ENCODE measurements at places on chromosomes 7 and 10. TPM values are rescaled to one million over a fixed set of nuclear protein-coding genes. Genes with fewer than 3 reads are reported as not detected.
A peak's percentile ranks its signal among the peaks of the same experiment; 100 is the strongest.

GRCh38 chr10:108327706-108328105 is 1163.2 kb upstream of the SORCS1 start:
- no peaks in the 10 kb centered on the region for H3K27me3 ChIP-seq
- H3K27ac ChIP-seq, result no peak overlapping the region
- H3K4me3 ChIP-seq, result no peak overlapping the region
- H3K4me1 ChIP-seq, result no peaks in the 10 kb centered on the region
- no peak for DNase-seq

DNA sequence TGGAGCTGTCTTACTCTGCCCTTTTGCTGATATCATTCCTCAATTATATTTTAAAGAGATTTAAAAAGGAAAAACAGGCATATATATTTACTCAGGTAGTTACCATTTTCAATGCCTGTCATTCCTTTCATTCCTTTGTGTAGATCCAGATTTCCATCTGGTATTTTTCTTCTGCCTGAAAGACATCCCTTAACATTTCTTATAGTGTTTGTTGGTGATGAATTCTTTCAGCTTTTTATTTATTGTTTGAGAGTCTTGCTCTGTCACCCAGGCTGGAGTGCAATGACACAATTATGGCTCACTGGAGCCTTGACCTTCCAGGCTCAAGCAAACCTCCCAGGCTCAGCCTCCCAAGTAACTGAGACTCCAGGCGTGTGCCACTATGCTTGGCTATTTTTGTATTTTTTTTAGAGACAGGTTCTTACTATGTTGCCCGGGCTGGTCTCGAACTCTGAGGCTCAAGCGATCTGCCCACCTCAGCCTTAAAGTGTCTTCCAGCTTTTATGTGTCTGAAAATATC is 5.6 kb upstream of the POM121 start:
- H3K4me3 ChIP-seq, result no peak overlapping the region
- H3K4me1 ChIP-seq, result no peaks in the 10 kb centered on the region
- no peaks in the 10 kb centered on the region for H3K27me3 ChIP-seq
- no peak for DNase-seq

DNA sequence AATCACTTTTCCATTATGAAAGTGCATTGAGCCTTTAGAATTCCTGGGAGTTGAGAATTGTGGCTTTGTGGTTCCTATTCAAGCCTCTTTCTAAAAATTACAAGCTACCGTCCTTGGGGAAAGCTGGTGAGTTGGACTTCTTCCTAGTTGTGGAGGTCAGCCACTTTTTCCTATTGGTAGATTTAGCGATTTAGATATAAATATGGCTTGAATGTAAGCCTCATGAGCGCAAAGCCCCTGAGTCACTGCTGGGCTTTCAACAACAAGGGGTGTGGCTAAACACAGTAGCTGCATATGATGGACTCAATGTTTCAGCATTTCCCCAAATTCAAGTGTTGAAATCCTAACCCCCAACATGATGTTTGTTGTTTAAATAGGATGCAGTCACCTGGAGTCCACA is 150.0 kb upstream of the IGFBP3 start:
- H3K4me3 ChIP-seq, result no peak overlapping the region
- no peak for DNase-seq
- H3K27me3 ChIP-seq, result no peaks in the 10 kb centered on the region
- H3K36me3 ChIP-seq, result no peaks in the 10 kb centered on the region

GRCh38 chr7:14218338-14218737 is 228.9 kb upstream of the ETV1 start:
- no peak overlapping the region for H3K27ac ChIP-seq
- no peak for DNase-seq
- H3K4me1 ChIP-seq, result peaks cover 2% of the 10 kb centered on the region
- no peak overlapping the region for H3K4me3 ChIP-seq
- no peaks in the 10 kb centered on the region for H3K27me3 ChIP-seq

DNA sequence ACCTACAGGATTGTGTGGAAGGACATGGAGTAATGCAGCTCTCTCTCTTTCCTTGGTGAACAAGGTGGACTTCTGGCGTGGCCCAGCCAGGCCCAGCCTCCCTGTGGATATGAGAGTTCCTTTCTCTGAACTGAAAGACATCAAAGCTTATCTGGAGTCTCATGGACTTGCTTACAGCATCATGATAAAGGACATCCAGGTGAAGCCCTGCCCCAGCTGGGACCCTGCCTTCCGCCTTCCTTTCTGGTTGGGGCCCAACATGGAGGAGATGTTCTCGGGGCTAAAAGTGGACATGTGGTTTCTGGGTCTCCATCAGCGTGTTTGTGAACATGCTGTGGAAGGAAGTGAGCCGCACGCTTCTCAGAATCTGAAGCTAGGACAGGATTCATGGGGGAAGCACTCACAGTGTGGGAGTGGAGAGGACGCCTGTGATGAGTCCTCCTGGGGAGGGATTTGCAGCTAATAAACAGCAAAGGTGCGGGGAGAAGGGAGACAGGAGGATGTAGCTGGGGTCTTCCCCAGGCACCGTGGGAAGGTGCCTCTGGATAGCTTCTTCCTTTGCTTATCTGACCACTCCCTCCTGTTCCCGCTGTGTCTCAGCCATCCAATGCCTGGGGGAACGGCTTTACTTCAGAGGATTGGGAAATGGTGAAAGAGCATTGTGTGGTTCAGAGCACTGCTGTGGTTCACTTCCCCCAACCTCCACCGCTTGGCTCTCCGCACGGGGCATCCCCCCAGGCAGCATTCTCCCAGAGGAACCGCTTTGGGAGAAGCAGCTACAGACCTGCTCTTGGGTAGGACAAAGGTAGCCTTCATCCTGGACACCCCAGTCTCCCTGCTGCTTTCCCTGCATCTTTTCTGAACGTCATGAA is 5.5 kb downstream of the CPA5 start:
- no peak overlapping the region for H3K4me3 ChIP-seq
- H3K4me1 ChIP-seq, result no peaks in the 10 kb centered on the region
- DNase-seq, result no peak
- no peaks in the 10 kb centered on the region for H3K27me3 ChIP-seq

DNA sequence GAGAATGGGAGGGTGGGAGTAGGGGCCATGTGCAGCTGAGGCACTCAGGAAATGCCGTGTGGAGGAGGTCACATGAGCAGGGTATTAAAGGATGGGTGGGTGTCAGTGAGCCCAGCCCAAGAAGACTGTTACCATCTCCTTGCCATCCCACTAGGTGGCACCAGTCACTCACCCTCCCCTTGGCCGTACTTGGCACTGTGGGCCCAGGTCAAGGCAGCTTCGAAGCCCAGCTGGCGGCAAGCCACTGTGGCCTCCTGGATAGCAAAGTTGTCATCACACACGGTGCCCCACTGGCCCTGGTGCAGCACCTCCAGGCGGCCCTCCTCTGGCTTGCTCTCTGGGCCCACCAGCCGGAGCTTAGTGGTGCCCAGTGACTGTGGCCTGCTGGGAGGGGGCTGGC is 5.4 kb downstream of the LOXL4 start:
- no peak overlapping the region for H3K27ac ChIP-seq
- no peaks in the 10 kb centered on the region for H3K4me1 ChIP-seq
- no peak overlapping the region for H3K4me3 ChIP-seq
- no peaks in the 10 kb centered on the region for H3K36me3 ChIP-seq
- no peaks in the 10 kb centered on the region for H3K27me3 ChIP-seq

GRCh38 chr10:95236068-95236903 is 42.2 kb downstream of the ACSM6 start:
- H3K27ac ChIP-seq, result peak overlapping the region; percentile 10
- DNase-seq, result no peak
- H3K4me3 ChIP-seq, result no peak overlapping the region
- H3K27me3 ChIP-seq, result no peaks in the 10 kb centered on the region

DNA sequence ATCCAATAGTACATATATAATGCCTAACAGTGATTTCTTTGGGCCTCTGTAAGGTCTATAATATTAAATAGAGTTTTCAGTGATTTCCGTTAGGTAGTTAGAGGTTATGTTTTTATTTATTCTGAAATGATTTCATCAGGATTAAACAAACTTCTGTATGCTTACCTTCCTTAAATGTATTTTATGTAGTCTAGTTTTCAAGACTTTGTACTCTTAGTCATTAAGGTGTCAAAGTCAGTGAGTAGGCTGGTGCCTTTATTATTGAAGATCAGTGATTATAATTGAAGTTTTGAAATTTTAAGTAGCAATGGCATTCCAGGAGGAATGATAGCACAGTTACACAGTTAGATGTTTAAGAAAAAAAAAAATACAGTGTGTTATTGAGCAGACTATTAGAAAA is 20.7 kb downstream of the GNAI1 start:
- no peaks in the 10 kb centered on the region for H3K36me3 ChIP-seq
- H3K4me1 ChIP-seq, result no peaks in the 10 kb centered on the region
- no peak for DNase-seq
- H3K27ac ChIP-seq, result no peak overlapping the region

CASD1 gene
- total RNA-seq, result 17.1 TPM

GRCh38 chr10:3774814-3775695 is 10.0 kb downstream of the KLF6 start:
- DNase-seq, result peak; percentile 82
- no peaks in the 10 kb centered on the region for H3K36me3 ChIP-seq
- H3K27me3 ChIP-seq, result no peaks in the 10 kb centered on the region
- H3K27ac ChIP-seq, result peak overlapping the region; percentile 94
- H3K4me1 ChIP-seq, result peaks cover 7% of the 10 kb centered on the region

DGKI gene
- total RNA-seq, result 11.3 TPM

- peaks cover 4% of the 10 kb centered on the region for H3K4me1 ChIP-seq
- no peak for DNase-seq
- no peak overlapping the region for H3K4me3 ChIP-seq
- H3K36me3 ChIP-seq, result peaks cover 5% of the 10 kb centered on the region
- no peaks in the 10 kb centered on the region for H3K27me3 ChIP-seq
Measured at GRCh38 chr7:148727501-148728278, 29.0 kb downstream of the CUL1 start.

GRCh38 chr7:77651575-77652162 is 44.6 kb upstream of the RSBN1L start:
- no peaks in the 10 kb centered on the region for H3K36me3 ChIP-seq
- DNase-seq, result no peak
- H3K27ac ChIP-seq, result no peak overlapping the region
- H3K4me1 ChIP-seq, result no peaks in the 10 kb centered on the region
- H3K27me3 ChIP-seq, result no peaks in the 10 kb centered on the region
- no peak overlapping the region for H3K4me3 ChIP-seq

DNA sequence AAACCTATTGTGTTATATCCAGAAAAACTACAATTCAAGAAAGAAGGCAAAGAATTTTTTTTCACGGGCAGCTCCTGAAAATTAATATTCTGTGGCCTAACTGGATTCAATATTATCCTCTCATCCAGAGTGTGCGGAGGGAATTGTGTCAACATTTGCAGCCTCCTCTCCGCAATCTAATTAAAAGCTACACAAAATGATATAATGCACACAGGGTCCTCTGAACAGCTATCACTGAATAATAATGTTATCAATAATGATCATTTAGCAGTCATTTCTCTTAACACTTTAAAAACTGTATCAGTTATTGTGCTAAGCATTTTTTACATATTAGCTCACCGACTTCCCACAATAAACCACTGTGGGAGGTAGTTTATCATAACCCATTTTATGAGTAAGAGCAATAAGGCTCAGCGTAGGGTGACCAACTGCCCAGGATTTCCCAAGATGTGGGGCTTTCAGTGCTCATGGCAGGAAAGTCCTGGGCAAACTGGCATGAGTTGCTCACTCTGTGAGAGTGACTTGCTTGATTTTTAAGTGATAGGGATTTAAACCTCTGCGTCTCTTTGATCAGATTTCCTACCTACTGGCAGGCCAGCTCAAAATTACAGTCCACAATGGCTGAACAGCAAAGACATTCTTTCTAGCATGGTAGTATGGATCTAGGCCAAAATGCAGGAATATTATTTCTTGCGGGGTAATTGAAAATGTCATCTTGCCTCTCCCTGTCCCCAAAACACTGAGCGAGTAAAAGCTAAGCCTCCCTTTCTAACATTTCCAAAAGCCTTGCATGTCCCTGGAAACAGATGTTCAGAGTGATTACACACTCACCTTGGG is 65.7 kb downstream of the AOAH start:
- no peak for DNase-seq
- no peaks in the 10 kb centered on the region for H3K4me1 ChIP-seq
- H3K27ac ChIP-seq, result no peak overlapping the region
- H3K4me3 ChIP-seq, result no peak overlapping the region
- H3K36me3 ChIP-seq, result no peaks in the 10 kb centered on the region
- H3K27me3 ChIP-seq, result no peaks in the 10 kb centered on the region

- H3K4me3 ChIP-seq, result peak overlapping the region; percentile 96
- peaks cover 9% of the 10 kb centered on the region for H3K36me3 ChIP-seq
- H3K27ac ChIP-seq, result no peak overlapping the region
- DNase-seq, result no peak
- H3K4me1 ChIP-seq, result no peaks in the 10 kb centered on the region
- no peaks in the 10 kb centered on the region for H3K27me3 ChIP-seq
Measured at GRCh38 chr10:5095687-5096086, 1.5 kb downstream of the AKR1C3 start.

GRCh38 chr10:69681436-69681835 is 51.4 kb downstream of the FAM241B start:
- H3K27me3 ChIP-seq, result no peaks in the 10 kb centered on the region
- no peaks in the 10 kb centered on the region for H3K36me3 ChIP-seq
- DNase-seq, result no peak
- no peak overlapping the region for H3K4me3 ChIP-seq

DNA sequence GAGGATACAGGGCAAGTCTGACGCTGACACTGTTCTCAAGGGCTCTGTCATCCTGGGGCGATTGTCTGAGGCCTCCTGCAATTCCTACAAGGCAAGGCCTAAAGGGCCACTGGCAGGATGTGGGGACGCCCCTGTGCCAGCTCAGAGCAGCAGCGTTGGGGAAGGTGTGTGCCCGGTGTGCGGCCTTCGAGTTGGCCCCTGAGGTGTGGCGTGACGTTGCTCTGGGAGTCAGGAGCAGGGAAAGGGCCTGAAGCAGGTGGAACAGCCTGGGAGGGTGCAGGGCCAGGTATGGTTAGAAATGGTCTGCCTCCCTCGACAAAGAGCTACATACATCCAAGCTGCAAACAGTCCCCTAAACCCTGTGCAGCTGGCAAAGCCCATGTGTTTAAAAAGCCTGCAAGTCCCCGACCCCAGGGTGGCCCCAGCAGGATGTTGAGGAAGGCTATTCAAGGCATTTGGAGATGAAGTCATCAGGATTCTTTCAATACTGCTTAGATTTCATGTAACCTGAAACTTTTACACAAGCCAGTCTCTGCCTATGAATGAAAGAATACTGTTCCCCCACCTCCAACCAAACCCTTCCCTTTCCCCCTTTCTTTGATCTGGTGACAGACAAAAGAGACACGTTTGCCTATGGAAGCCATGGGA is 142.5 kb upstream of the TNS3 start:
- no peak overlapping the region for H3K27ac ChIP-seq
- H3K4me3 ChIP-seq, result no peak overlapping the region
- H3K4me1 ChIP-seq, result no peaks in the 10 kb centered on the region
- no peak for DNase-seq

- no peaks in the 10 kb centered on the region for H3K36me3 ChIP-seq
- no peak for DNase-seq
- H3K4me3 ChIP-seq, result no peak overlapping the region
- H3K4me1 ChIP-seq, result no peaks in the 10 kb centered on the region
- no peaks in the 10 kb centered on the region for H3K27me3 ChIP-seq
- no peak overlapping the region for H3K27ac ChIP-seq
Measured at GRCh38 chr10:67095531-67095930, 169.7 kb downstream of the LRRTM3 start.

DNA sequence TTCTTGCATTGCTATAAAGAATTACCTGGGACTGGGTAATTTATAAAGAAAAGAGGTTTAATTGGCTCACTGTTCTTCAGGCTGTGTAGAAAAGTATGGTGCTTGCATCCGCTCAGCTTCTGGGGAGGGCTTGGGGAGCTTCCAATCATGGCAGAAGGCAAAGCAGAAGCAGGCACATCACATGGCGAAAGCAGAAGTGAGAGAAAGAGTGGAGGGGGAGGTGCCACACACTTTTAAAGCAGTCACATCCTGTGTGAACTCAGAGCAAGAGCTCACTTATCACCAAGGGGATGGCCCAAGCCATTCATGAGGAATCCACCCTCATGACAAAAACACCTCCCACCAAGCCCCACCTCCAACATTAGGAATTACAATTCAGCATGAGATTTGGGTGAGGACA is 303.5 kb downstream of the OTUD1 start:
- H3K4me1 ChIP-seq, result no peaks in the 10 kb centered on the region
- no peak overlapping the region for H3K27ac ChIP-seq
- no peak for DNase-seq
- no peaks in the 10 kb centered on the region for H3K36me3 ChIP-seq
